ENCODE measurements at places on chromosomes 3 and 15.

GRCh38 chr15:41961001-41961518, 11.3 kb downstream of the EHD4 start:
- H3K36me3 ChIP-seq, result peaks cover 26% of the 10 kb centered on the region
- H3K27ac ChIP-seq, result no peak overlapping the region
- DNase-seq, result no peak
- no peak overlapping the region for H3K4me3 ChIP-seq

DNA sequence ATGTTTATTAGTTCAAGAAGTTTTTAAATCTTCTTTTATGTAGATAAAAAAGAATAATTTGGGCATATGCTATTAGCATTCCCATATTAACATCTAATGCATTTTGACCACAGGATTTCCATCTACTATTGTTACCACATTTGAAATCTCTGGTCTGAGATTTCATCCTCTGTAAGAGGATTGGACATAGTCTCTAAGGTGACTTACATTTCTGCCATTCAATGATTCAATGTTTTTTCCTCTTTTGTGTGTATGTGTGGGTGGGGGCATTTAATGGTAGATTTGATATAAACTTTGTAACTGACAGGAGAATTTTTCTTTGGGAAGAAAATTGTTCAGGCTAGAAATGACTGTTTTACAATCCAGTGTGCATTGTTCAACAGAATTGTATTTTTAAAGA, 307.3 kb upstream of the RBMS3 start:
- H3K27me3 ChIP-seq, result no peaks in the 10 kb centered on the region
- H3K4me3 ChIP-seq, result no peak overlapping the region
- no peaks in the 10 kb centered on the region for H3K36me3 ChIP-seq
- DNase-seq, result no peak
- no peak overlapping the region for H3K27ac ChIP-seq

GRCh38 chr3:101571028-101571895, 2.7 kb upstream of the PCNP start:
- peaks cover 18% of the 10 kb centered on the region for H3K4me1 ChIP-seq
- peaks cover 6% of the 10 kb centered on the region for H3K36me3 ChIP-seq
- H3K27ac ChIP-seq, result no peak overlapping the region
- no peaks in the 10 kb centered on the region for H3K27me3 ChIP-seq
- H3K4me3 ChIP-seq, result no peak overlapping the region

DNA sequence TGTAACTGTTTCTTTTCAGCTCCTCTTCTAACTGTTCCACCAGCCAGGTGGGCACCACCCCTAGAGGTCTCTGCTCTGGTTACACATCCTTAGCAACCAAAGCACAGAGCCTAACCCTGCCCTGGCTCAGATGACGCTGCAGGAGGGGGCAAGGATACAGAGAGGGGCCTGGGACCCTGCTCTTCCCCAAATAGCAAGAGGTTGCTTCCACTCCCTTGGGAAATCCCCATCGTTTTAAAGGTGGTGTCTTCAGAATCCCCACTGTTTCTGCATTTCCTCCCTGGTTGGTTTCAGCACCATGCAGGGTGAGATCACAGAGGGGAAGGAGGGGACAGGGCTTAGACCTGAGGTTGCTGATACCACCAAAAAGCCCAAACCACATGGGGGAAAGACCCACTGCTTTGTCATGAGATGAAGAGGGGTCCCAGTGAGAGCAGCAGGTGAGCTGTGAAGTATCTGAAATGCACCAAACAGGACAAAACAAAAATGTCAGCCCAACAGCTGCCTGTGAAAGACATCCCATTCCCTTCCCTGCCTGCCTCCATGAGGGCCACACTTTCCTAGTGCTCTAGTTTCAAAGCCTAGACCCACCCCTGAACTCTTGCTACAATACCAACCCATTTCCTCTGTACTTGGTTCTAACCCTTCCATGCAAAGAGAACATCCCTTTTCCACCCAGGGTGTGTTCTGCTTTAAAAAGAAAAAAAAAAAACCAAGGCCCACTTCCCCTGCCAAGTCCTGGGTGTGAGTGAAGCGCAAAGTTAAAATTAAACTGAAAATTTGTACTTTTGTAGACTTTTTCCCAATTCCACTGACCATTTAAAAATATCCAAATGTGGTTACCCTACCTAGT, 29.0 kb downstream of the ANP32A start:
- peak overlapping the region; percentile 97 for H3K27ac ChIP-seq
- no peaks in the 10 kb centered on the region for H3K27me3 ChIP-seq
- peak overlapping the region; percentile 40 for H3K4me3 ChIP-seq

GRCh38 chr3:186651678-186652215, 11.5 kb downstream of the FETUB start:
- no peak overlapping the region for H3K27ac ChIP-seq
- peaks cover 9% of the 10 kb centered on the region for H3K36me3 ChIP-seq
- H3K4me1 ChIP-seq, result peaks cover 22% of the 10 kb centered on the region

- no peak overlapping the region for H3K27ac ChIP-seq
- H3K4me3 ChIP-seq, result no peak overlapping the region
- no peaks in the 10 kb centered on the region for H3K27me3 ChIP-seq
- DNase-seq, result no peak
- no peaks in the 10 kb centered on the region for H3K4me1 ChIP-seq
- no peaks in the 10 kb centered on the region for H3K36me3 ChIP-seq
Observed at GRCh38 chr15:100733101-100733842, 130.9 kb downstream of the ASB7 start.
